ENCODE measurements at places on chromosomes 3 and 15. TPM values are rescaled to one million over a fixed set of nuclear protein-coding genes. Genes with fewer than 3 reads are reported as not detected.

DNA sequence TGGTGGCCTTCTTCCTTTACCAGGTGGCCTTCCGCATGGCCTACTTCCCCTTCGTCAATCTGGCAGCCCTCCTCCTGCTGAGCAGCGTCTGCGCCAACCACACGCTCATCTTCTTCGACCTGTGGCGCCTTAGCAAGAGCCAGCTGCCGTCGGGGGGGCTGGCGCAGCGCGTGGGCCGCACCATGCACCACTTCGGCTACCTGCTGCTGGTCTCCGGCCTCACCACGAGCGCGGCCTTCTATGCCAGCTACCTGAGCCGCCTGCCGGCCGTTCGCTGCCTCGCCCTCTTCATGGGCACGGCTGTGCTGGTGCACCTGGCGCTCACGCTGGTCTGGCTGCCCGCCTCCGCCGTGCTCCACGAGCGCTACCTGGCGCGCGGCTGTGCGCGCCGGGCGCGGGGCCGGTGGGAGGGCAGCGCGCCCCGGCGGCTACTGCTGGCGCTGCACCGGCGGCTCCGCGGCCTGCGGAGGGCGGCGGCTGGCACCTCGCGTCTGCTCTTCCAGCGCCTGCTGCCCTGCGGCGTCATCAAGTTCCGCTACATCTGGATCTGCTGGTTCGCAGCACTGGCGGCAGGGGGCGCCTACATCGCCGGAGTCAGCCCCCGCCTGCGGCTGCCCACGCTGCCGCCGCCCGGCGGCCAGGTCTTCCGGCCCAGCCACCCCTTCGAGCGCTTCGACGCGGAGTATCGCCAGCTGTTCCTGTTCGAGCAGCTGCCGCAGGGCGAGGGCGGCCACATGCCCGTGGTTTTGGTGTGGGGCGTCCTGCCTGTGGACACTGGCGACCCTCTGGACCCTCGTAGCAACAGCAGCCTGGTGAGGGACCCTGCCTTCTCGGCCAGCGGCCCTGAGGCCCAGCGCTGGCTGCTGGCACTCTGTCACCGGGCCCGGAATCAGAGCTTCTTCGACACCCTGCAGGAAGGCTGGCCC is 9.9 kb downstream of the DISP2 start:
- no peaks in the 10 kb centered on the region for H3K36me3 ChIP-seq
- no peaks in the 10 kb centered on the region for H3K27me3 ChIP-seq
- H3K4me1 ChIP-seq, result peaks cover 17% of the 10 kb centered on the region
- no peak overlapping the region for H3K4me3 ChIP-seq
- peak; percentile 88 for DNase-seq

- no peaks in the 10 kb centered on the region for H3K36me3 ChIP-seq
- H3K27ac ChIP-seq, result no peak overlapping the region
- no peak for DNase-seq
- no peak overlapping the region for H3K4me3 ChIP-seq
- H3K4me1 ChIP-seq, result no peaks in the 10 kb centered on the region
Observed at GRCh38 chr3:16606398-16606797, 1.2 kb upstream of the DAZL start.

DNA sequence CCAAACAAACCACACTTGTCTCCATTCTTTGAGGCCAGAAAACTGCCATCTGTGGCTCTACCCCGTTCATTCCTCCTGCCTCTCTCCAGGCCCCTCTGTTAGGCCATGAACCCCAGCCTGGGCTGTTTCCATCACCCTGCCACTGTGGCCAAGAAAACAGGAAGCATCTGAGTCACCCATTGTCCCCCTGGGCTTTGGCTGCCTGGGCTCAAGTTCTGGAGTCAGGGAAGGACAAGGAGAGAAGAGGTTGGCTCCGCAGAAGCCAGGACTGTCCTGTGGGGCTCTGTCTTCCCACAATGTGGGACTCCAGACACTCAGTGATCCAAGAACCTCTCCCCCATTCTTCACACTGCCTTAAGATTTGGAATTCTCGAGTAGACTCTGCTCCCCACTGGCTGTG is 14.8 kb upstream of the LCTL start:
- H3K27me3 ChIP-seq, result no peaks in the 10 kb centered on the region
- no peak overlapping the region for H3K27ac ChIP-seq
- no peak overlapping the region for H3K4me3 ChIP-seq
- H3K4me1 ChIP-seq, result no peaks in the 10 kb centered on the region

DNA sequence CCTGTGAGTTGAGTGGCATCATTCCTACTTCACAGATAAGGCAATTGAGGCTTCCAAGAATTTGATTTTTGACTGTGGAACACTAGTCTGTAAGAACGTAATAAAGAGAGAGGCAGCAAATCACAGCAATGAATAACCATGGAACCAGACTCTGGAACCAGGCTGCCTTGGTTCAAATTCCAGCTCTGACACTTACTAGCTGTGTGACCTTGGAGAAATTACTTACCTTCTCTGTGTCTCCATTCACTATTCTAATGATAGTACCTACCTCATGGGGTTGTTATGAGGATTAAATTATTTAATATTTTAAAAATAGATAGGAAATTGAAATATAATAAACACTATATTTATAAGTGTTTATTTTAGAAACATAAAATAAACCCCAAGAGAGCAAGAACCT is 12.6 kb upstream of the IGDCC3 start:
- no peak for DNase-seq
- no peak overlapping the region for H3K4me3 ChIP-seq
- no peak overlapping the region for H3K27ac ChIP-seq
- H3K27me3 ChIP-seq, result peaks cover 14% of the 10 kb centered on the region
- no peaks in the 10 kb centered on the region for H3K36me3 ChIP-seq

DNA sequence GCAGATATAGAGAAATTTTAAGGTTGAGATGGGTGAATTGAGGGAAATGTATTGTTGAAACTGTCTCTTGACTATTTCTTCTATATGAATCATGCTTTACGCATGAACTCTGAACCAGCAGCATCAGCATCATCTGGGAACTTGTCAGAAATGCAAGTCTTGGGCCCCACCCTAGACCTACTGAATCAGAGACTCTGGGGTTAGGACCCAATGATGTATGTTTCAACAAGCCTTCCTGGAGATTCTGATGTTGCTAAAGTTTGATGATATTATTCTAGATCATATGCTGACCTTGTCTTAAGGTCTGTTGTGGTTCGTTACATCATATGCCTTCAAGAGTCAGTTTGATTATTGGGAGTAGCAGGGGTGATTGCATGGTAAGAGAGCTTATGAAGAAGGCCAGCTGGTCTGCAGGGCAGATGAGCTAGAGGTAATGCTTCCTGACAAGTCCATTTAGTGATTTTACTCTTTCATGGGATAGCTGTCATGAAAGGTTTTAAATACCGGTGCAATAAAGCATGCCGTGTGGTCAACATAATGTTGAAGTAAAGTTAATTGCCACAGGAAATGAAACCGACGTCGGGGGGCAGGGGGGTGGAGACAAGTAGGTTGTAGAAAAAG is 152.4 kb upstream of the MRPL3 start:
- no peaks in the 10 kb centered on the region for H3K36me3 ChIP-seq
- H3K4me3 ChIP-seq, result no peak overlapping the region
- H3K27me3 ChIP-seq, result no peaks in the 10 kb centered on the region
- H3K4me1 ChIP-seq, result no peaks in the 10 kb centered on the region
- H3K27ac ChIP-seq, result no peak overlapping the region

DNA sequence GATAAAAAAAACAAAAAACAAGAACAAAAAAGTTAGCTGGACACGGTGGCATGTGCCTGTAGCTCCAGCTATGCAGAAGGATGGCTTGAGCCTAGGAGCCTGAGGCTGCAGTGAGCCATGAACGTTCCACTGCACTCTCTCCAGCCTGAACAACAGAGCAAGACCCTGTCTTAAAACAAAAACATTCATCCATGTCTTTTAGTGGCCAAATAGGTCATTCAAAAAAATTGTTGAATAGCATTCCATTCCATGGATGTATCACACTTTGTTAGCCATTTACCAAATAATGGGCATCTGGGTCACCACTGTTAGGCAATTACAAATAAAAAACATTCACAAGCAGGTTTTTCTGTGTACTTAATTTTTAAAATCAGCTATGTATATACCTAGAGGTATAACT is 139.7 kb downstream of the STAG1 start:
- H3K4me3 ChIP-seq, result no peak overlapping the region
- no peaks in the 10 kb centered on the region for H3K27me3 ChIP-seq
- no peak for DNase-seq
- H3K27ac ChIP-seq, result no peak overlapping the region

DNA sequence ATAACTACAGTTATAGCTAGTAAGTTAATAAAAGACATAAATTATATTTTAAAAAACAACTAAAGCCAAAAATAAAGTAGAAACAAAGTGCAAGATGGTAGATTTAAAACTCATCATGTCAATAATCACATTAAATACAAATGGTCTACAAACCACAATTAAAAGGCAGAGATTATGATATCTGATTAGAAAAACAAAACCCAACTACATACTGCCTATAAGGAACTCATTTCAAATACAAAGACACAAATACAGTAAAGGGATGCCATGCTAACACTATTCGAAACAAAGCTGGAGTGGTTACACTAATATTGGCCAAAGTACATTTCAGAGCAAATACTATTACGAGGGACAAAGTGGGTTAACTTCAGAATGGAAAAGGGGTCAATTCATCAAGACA is 426.5 kb downstream of the SHQ1 start:
- H3K36me3 ChIP-seq, result peaks cover 9% of the 10 kb centered on the region
- H3K4me3 ChIP-seq, result no peak overlapping the region
- DNase-seq, result no peak
- no peak overlapping the region for H3K27ac ChIP-seq

- no peaks in the 10 kb centered on the region for H3K36me3 ChIP-seq
- H3K4me1 ChIP-seq, result no peaks in the 10 kb centered on the region
- H3K4me3 ChIP-seq, result no peak overlapping the region
- DNase-seq, result no peak
- H3K27ac ChIP-seq, result no peak overlapping the region
Observed at GRCh38 chr3:88312256-88312655, 162.5 kb downstream of the C3orf38 start.

The RBM6 gene
- 85.5 TPM for polyA plus RNA-seq

The GOLGA6L26 gene
- polyA plus RNA-seq, result not detected

The PBRM1 gene
- polyA plus RNA-seq, result 14.3 TPM
